ENCODE measurements at places on chromosomes 2 and 18.

DNA sequence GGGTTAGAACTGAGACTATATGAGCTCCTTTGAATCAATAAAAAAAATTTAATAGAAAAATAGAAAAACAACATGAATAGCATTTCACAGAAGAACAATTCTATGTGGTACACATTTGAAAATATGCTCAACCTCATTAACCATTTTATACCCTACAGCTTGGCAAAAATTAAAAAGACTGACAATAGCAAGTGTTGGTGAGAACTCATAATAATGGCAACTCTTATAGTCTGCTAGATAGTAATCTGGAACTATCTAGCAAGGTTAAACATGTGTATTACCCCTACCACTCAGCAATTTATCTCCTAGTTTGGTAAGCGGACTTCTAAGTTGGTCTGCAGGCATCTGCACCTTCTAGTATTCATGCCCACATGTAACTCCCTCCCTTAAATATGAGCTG lies 67.8 kb downstream of the CYBRD1 start:
- DNase-seq, result no peak

DNA sequence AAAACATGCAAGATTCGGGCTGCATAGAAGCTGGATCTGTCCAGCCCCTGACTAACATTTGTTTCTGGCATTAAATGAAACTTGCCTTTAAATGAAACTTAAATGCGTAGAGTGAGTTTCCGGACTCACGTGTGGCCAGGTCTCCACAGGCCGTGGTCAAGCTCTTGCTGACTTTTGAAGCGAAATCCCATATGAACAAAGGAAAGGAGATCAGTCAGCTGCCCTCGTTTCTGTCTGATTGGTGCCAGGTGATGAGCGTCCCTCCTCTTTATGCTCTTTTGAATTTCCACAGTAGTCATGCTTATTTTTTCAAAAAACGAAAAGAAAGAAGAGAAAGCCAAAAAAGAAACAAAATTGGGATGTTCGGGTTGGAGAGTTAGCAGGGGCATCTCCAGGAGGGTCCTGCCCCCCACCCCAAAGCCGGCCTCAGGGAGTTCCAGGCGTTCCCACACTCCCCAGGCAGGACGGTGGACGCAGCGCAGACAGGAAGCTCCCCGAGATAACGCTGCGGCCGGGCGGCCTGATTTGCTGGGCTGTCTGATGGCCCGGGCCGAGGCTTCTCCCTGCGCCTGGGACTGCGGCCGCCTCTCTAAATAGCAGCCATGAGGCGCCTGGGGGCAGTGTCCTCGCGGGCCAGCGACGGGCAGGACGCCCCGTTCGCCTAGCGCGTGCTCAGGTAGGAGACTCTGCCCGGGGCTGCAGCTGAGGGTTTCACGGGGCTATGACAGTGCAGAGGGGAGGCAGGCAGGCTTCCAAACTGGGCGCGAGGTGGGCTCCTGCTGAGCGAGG lies at the start of gene COLEC11:
TSS of gene COLEC11 (plus strand) at position 620 of the 789 bp plus-strand sequence. CDS start 9,229 bp downstream, outside the sequence.
- DNase-seq, result no peak

GRCh38 chr18:7537145-7537544 lies 30.0 kb upstream of the PTPRM start:
- no peak for DNase-seq

- no peak for DNase-seq
Measured at GRCh38 chr18:23336101-23336500, 117.0 kb upstream of the RIOK3 start.

GRCh38 chr2:3282056-3282998 lies 95.3 kb downstream of the EIPR1 start:
- no peak for DNase-seq

- no peak for DNase-seq
Measured at GRCh38 chr2:46901611-46902010, 14.0 kb downstream of the MCFD2 start.

GRCh38 chr2:55088400-55088799 lies 38.1 kb upstream of the RTN4 start:
- no peak for DNase-seq

DNA sequence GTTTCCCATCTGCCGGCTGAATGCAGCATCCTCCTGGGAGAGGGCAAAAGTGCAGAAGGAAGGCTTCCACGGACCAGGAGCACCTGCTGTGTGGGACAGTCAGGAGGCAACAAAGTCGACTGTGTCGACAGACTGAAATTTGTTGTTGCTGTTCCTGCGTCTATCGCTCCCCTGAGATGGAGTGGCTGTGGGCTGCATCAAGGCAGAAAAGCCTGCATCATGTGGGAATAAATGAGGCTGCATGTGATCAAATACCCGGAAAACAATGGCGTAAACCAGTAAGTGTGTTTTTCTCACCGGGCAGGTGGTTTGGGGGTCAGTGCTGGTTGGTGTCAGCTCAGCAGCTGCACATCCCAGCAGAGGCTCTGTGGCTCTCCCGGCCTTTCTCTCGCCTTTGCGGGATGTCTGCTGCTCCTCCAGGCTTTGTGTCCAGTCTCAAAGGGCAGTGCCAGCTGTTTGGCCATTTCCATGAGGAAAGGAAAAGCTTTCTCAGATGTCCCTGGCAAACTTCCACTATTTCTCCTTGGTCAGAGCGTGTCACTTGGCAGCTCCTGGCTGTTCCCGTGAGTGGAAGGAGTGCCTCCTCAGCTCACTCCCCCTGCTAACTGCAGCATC lies 262.4 kb downstream of the NDUFA10 start:
- DNase-seq, result no peak

GRCh38 chr2:140975237-140975636 lies 1155.6 kb downstream of the LRP1B start:
- no peak for DNase-seq

DNA sequence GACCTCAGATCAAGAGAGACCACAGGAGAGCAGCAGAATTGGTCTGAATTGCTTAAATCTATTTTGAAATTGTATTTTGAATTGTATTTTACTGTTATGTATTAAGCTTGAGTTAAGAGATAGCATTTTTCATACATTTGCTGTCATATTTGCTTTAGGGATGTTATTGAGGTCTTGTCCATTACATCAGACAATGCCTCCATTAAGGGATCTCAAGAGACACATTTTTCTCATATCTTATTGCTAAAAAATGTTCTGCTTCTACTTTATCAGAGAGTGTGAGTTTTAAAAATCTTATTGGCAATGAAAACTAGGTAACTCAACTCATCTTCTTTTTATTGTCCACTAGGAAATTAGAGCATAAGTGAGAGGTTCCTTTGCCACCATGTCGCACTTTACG lies 66.8 kb upstream of the CTAGE1 start:
- no peak for DNase-seq

- DNase-seq, result no peak
Measured at GRCh38 chr2:146821836-146822316, 1023.0 kb upstream of the ACVR2A start.

- DNase-seq, result no peak
Measured at GRCh38 chr2:118148133-118148532, 59.9 kb downstream of the INSIG2 start.

- no peak for DNase-seq
Measured at GRCh38 chr2:3043726-3044125, 333.9 kb downstream of the EIPR1 start.

DNA sequence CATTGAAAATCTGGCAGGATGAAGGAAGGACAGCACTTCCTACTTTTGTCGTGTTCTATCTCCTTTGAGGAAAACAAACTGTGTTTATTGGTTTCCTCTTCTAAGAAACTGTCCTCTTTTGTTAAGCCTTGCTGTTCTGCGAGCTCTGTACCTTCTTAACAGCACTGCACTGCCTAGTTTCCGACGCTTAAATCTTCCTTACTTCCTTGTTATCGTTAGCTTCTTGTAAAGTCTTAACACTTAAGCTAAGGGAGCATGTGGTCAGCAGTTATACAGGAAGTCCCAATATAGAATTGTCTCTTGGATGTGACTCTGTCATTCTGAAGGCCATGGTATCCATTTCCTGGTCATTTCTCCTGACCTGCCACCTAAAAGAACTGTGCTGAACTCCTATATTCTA lies 552.8 kb upstream of the NRP2 start:
- no peak for DNase-seq

GRCh38 chr2:190387422-190387821 lies 20.7 kb upstream of the MFSD6 start:
- no peak for DNase-seq

DNA sequence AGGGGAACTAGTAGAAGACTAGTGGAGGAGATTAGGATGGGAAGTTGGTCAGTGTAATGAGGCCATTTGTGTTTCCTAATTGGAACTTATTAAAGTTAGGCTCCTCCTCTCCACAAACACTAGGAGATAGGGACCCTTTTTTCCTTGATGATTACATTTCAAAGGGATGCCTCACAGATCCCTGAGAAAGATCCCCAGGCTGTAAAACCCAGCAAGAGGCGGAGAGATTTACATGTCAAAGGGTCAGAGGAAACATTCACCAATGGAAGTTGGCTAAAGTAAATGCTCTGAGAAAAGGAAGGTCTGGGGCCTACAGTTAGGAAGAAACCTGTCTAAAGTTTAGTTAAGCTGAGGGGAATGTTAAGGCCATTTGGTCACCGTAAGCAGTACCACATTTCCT lies 1.4 kb upstream of the CCDC85A start:
- no peak for DNase-seq

GRCh38 chr2:154707994-154708575 lies 9.6 kb downstream of the KCNJ3 start:
- DNase-seq, result no peak

GRCh38 chr2:48733067-48733503 lies 22.4 kb downstream of the LHCGR start:
- no peak for DNase-seq

DNA sequence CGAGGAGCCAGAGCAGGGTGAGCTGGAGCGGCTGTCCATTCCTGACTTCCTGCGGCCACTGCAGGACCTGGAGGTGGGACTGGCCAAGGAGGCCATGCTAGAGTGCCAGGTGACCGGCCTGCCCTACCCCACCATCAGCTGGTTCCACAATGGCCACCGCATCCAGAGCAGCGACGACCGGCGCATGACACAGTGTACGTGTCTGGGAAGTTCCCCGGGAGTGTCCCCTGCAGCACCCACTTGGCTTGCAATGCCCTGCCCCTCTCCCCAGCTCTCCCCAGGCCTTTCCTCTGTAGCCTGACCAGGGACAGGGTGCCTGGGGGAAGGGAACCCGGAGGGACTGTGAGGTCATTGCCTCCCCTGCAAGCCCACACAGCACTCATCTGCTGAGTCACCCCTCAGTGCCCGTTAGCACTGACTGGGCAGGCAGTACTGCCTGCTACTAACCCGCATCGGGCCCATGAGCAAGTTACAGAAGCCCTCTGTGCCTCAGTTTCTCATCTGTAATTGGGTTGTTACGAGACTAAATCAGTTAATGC lies 29.4 kb upstream of the GMPPA start:
- no peak for DNase-seq

DNA sequence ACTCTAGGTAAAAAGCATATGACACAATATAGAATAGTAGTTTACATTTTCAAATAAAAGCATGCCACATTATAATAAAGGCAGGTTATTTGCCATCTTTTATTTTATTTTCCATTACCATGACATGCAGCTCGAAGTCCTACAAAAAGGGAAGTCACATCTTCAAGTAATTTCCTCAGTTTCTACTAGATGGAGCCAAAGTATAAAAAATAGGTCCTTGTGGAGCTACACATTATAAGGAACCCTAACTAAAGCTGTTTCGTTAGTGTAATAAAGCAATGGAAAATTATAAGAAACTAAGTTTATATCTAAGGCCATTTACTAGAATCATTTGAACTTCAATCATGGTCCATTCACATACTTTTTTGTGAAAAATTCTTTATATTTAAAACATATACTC lies 674.5 kb downstream of the KCNJ3 start:
- DNase-seq, result no peak

- no peak for DNase-seq
Measured at GRCh38 chr2:45484965-45485364, 126.1 kb downstream of the SRBD1 start.

GRCh38 chr2:208370881-208371633 lies 35.5 kb upstream of the PTH2R start:
- no peak for DNase-seq

GRCh38 chr18:49985236-49985635 lies 171.9 kb upstream of the ACAA2 start:
- DNase-seq, result no peak

DNA sequence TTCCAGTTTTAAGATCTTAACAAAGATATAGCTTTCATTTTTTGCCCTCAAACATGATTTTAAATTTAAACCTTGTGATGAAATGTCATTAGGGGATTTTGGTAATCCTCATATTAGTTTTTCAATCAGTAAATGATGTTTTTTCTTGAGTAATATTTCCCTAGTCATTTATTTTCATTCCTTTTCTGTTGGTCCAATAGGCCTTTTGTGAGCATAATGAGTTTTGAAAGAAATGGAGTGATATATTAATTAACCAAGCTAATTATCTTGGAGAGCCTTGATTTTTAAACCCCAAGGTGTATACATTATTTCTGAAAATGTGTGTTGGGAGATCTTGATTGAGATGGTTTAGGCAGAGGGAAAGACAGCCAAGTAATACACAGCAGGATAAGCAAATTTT lies 46.3 kb downstream of the DCC start:
- no peak for DNase-seq

GRCh38 chr2:161172901-161173540 lies 12.8 kb downstream of the TANK start:
- DNase-seq, result no peak

GRCh38 chr2:167258712-167259111 lies 370.4 kb downstream of the XIRP2 start:
- no peak for DNase-seq

DNA sequence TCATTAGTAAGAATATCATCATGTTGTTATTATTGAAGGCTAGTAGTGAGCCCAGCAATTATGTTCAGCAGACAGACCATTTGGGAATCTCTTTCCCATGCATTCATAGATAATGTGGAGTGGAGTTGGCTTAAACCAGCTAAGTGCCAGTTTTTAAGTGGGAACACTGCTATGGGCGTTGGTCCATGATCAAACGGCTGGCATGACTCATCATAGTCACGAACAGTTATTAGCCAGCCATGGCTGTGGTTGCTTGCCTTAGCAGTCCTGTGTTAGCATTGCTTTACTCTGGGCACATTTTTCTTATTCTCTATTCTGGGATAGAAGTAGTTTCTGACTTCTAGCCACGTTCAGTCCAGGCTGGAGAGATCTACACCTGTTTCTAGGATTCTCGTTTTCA lies 17.7 kb downstream of the EIF4E2 start:
- DNase-seq, result no peak

GRCh38 chr2:75053484-75054112 lies 95.2 kb downstream of the POLE4 start:
- no peak for DNase-seq

GRCh38 chr2:143802242-143802641 lies 673.0 kb downstream of the ARHGAP15 start:
- no peak for DNase-seq

- DNase-seq, result no peak
Measured at GRCh38 chr18:41075212-41075611, 879.8 kb upstream of the PIK3C3 start.

GRCh38 chr2:196376984-196377877 lies 205.9 kb upstream of the STK17B start:
- DNase-seq, result no peak

- no peak for DNase-seq
Measured at GRCh38 chr2:231124838-231125568, at the start of gene HTR2B. HTR2B (minus strand) TSS chr2:231125042; CDS start chr2:231123764, 1,278 bp downstream.
